Left cardiac atrium (tissue), 4 donors: ENCODE measurements at places on chromosomes 3 and 15.
A peak's percentile ranks its signal among the peaks of the same experiment; 100 is the strongest.

DNA sequence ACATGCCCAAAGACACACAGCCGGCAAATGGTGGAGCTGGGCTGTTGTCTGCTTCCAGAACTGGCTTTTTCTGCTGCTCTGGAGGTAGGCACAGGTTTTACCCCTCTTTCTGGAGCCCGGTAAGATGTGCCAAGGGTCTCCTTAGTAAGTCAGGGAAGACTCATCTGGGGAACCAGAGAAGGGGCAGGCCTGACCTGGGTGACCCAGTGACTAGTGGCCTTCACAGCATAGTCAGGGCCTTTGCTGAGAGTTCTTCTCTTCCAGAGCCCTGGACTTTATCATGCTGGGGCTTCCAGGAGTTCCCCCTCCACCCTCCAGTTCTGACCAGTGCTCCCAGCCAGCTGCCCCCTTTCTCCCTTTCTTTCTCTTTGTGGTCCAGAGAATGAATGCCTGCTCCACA is 3.2 kb downstream of the CD276 start:
- no peak for DNase-seq

GRCh38 chr15:39079296-39079847 is 501.5 kb upstream of the THBS1 start:
- DNase-seq: no peak

GRCh38 chr15:66080717-66081398 is 172.7 kb downstream of the MEGF11 start:
- DNase-seq: peak; percentile 39

DNA sequence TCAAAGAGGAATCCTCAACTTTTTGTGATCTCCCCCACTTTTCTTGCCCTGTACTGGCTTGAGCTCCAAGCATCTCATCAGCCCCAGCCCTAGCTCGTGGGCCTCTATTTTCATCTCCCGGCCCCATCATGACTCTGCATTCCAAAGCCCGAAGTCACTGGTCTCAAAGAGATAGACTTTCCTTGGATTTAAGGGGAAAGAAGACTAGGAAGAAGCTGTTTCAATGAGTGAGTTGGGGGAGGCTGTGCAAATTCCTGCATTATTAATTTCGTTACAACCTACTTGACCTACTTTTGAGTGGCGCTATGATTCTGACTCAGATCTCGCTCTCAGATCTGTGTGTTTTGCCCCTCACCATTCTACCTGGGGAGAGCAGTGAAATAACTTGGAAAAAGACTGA is 266.6 kb upstream of the TBL1XR1 start:
- DNase-seq: no peak

DNA sequence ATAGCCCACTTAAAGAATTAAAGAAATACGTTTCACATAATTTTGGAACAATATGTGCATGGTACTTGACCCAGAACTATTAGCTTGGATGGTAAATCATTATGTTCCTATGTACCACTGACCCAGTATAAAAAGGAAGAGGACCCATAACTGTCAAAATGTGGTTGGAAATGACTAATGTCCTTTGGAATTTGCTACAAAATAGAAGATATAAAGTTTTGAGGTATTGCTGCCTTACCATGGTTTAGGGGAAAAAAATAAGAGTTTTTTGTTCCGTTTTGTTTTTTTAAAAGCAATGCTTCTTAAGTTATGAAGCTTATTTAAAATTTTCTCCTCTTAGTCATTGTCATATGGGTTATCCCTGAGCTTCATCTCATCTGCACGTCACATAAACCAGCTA is 15.8 kb upstream of the TFDP2 start:
- DNase-seq: no peak

DNA sequence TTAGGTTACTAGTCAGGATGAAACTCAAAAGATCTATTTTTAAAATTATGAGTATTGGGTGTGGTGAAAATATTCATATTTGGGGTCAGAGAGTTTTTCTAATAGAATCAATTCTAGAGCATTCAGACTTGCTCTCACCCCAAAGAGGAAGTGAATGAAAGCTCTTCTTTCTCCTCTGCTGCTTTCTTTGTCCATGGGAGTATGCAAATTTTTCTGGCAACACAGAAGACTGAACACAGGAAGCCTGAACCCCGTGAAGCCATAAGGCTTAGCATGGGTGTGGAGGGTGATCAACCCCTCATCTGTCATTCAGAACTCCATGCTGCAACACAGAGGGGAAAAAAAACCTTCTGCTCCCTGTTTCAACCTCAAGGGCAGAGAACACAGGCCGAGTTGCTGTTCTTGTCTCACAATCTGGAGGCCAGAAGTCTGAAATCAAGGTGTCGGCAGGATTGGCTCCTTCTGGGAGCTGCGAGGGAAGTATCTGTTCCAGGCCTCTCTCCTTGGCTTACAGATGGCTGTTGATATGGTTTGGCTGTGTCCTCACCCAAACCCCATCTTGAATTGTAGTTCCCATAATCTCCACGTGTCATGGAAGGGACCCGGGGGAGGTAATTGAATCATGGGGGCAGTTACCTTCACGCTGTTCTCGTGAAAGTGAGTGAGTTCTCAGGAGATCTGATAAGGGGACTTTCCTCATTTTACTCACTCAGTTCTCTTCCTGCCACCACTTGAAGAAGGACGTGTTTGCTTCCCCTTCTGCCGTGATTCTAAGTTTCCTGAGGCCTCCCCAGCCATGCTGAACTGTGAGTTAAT is 33.7 kb upstream of the CD47 start:
- DNase-seq: no peak

- DNase-seq: no peak
Measured at GRCh38 chr15:28252831-28253230, 69.1 kb downstream of the HERC2 start.

- DNase-seq: no peak
Measured at GRCh38 chr15:50783895-50784294, 18.4 kb upstream of the SPPL2A start.

DNA sequence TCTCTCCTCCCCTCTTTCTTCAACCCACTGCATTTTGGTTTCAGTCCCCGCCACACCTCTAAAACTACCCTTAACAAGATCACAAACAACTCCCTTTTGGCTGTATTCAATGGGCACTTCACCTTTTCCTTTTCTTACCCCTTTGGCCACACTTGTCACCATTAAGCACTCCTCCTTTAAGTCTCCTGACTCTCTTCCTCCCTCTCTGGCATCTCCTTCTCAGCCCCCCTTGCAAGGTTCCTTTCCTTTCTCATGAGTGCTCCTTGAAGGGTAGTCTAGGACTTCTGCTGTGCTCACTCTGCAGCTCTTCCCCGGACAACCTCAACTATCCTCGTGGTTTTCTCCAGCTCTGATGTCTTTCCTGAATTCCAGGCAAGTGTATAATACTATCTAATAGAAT is 103.7 kb downstream of the RPL22L1 start:
- no peak for DNase-seq

DNA sequence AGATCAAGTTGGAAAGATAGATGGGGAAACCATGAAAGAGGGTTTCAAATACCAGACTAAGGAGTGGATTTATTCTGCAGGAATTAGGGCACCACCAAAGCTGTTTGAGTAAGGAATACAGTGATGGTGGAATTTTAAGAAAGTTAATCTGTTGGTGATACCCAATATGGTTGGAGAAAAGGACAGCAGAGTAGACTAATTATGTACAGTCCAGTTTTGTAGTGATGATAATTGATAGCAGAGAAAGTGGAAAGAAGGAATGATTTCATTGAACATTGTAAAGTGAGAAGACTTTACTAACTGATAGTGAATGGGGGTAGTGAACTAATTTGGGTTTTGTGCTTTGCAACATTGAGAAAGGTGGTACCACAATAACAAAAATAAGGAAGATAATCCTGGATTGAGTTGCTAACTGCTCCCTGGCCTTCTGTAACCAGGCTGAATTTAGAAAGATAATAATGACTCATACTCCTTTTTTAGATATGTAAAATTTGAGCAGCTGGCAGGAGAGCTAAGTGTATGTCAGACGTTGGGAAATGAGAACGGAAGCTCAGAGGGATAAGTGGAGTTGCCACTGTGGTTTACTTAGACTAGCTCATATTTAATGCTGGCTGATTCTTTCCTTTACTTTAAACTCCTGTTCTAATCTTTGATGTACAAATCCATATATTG is 16.9 kb downstream of the TCAIM start:
- no peak for DNase-seq

- no peak for DNase-seq
Measured at GRCh38 chr15:50229336-50229735, 36.2 kb downstream of the HDC start.

DNA sequence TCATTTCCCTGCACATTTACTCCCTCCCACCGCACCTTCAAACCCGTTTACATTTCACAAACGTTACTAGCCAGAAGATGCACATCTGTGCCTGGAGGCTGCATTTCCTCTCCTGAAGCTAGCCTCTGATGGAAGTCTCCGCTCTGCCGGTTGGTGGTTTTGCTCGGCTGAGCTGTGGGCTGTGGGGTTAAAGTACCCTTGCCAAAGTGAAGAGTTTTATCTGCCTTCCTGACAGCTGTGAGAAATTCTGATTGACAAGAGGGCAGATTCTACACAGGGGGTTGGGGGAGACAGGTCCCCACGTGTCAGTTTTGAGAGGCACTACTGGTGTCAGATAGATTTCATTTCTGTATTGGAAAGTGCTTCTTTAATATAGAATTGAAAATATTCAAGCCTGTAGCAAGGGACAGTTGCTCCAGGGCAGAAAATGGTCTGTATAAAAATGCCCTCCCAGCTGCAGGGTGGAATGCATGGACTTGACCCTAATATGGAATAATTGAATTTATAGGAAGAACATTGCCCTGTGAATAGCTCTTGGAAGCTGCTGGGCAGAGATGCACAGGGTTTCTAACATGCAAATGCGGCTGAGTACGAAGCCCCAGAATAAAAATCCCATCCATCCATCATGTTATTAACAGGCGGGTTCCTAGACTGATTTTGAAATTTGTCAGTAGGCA is 201.1 kb upstream of the RGMA start:
- no peak for DNase-seq

DNA sequence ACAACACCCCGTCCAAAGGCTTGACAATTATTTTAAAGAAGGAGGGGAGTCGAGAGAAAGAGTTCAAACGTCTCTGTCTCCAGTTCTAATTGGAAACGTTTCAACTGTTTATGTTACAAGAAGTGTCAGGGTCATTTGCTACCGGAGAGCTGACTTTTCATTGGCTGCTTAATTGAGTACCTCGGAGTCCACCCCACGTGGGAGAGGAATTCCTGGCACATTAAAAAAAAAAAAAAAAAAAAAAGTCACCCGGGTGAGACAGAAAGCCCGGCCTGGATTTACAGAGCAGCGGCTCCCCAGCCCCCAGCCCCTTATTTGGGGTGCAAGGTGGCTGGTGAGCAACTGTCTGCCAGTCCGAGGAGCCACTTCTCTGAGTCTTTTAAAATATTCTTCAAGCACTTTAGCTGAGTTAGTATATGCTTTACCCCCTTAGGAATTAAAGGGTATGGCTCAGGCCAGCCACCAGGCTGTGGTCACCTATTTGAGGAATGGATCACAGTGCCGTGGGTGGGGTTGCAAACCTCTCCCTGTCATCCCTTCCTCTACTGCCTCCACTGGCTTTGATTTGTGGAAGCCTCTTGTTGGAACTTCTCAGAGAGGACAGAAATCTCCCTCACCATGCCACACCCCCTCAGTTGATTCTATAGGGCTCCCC is 3.9 kb upstream of the TLE3 start:
- peak; percentile 59 for DNase-seq

DNA sequence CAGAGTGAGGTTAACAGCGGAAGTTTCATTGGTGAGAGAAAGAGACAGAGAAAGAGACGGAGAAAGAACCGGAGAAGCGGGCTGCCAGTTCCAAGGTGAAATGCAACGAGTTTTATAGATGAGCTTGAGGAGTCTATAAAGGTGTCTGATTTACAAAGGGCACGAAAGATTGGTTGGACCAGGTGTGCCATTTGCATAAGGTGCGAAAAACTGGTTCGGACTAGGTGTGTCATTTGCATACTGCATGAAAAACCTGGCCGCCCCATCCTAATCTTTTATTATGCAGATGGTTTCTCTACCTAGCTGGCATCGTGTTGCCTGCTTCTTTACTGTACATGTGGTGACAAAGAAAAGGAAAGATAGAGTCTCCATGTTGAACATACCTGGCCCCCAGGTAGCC is 253.8 kb upstream of the IGF1R start:
- no peak for DNase-seq

GRCh38 chr3:142087676-142088075 is 61.7 kb downstream of the TFDP2 start:
- no peak for DNase-seq

DNA sequence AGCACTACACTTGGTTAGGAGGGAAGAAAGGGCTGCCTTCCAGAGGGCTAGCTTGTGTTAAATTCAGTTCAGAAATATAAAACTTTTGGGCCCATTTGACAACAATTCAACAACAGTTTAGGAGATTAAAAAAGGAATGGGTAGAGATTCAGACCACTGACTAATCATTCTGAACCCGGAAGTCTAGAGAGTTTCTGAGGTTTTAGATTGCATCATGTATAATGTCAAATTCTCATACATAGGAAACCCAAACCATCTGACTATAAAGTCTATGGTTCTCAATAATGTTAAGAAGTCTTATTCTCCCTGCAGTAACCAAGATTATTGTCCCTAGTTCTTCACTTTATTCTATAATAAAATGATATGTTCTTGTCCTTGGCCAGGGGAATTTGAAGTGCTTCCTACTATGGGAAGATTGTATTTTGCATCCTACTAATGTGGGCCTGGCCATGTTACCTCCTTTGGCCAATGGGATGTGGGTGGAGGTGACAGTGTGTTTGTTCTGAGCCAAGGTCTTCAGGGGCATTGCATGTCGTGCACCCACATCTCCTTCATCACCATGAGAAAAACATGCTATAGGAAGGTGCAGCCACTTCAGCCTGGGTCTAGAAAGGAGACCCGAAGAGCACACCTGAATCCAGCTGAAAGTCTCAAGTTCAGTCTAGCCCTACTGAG is 66.4 kb upstream of the CCNL1 start:
- DNase-seq: no peak

DNA sequence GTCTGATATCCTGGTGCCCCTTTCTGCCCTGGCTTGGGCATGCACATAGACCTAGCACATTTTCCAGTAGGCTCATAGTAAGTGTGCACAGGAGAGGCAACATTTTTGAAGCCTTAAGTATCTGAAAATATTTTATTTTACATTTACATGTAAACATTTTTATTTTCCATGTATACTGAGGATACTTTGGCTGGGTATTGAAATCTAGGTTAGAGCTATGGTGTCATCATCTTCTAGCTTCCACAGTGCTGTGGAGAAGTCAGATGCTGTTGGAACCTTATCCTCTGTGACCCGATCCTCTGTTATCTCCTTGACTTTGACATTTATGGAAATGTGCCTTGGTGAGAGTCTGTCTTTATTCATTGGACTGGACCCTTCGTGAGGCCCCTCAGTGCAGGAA is 74.1 kb downstream of the PLXNA1 start:
- no peak for DNase-seq

DNA sequence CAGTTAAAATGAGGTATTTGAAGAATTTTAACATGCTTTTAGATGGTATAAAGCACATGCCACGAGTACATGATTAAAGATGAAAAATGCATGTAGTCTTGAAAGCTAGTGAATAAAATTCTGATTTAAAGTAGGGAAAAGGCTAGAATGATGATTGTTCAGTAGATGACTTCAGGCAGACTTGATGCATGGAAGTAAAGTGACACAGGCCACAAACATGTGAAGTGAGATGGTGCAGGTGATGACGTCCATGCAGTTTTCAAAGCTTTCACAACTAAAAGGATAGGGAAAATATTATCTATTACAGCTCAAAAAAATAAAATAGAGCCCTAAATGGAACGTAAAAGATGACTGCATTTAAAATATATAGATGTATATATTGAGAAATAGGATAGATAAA is 140.9 kb downstream of the TFG start:
- DNase-seq: no peak
